Coronary artery (tissue), 2 donors: ENCODE measurements at places on chromosomes 6 and 20.

- no peak for DNase-seq
Observed at GRCh38 chr6:14826456-14826855, 419.4 kb upstream of the JARID2 start.

DNA sequence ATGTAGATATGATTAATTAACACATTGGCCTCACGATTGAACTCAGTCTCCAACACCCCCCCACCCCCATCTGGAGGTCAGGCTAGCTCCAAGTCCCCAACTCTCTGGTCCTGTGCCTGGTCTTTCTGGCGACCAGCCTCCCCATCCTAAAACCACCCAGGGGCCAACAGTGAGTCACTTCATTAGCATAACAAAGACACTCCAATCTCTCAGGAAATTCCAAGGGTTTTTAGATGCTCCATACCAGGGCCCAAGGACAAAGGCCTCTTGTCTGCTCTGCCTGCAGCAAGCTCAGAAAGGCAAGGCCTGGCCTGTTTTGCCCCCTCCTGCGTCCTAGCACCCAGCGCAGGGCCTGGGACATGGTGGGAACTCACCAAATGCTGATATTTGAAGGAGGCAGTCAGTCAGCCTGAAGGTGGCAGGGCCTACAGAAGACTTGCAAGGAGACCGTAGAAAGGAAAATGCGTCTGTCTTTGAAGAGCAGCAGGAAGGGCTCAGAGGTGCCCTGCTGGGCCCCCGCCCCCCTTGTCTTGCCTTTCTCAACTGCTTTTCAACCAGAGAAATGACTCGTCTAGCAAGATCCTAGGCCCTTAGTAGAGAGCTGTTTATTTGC, 184.7 kb downstream of the CDH4 start:
- no peak for DNase-seq

- no peak for DNase-seq
Observed at GRCh38 chr20:53001498-53002301, 29.5 kb downstream of the TSHZ2 start.

- DNase-seq: no peak
Observed at GRCh38 chr6:132060591-132060990, 109.4 kb upstream of the CCN2 start.

DNA sequence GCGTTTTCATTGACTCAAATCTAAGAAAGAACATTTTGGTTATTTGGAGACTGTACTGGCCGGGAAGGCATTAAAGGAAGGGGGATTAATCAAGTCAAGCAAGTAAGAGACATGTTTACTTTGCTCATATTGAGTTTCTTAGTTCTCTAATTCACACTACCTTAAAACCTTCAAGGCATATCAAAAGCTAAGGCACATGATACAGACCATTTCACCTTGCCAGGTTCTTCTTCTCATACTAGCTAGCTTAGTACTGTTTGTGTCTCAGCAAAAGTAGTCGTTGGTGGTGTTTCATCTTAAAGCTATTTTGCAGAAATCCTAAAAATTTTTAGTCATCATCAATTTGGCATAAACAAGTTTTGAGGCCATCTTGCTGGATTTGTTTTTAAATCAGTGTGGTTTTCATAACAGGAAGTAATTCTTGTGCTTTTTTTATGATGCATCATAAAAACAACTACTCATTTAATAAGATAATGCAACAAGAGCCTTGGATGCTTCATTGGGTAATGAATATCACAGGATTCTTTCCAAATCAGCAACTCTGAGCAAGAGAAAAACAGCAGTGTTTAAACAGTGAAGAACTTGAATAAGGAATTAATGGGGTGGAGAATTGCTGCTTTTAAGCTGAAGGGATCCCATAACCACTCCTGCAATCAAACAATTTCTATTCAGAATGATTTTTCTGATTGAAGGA, 425.3 kb downstream of the EPM2A start:
- DNase-seq: no peak

- no peak for DNase-seq
Observed at GRCh38 chr6:130382872-130383490, 17.2 kb downstream of the TMEM200A start.

GRCh38 chr20:31570735-31571617, 34.1 kb upstream of the ID1 start:
- no peak for DNase-seq

DNA sequence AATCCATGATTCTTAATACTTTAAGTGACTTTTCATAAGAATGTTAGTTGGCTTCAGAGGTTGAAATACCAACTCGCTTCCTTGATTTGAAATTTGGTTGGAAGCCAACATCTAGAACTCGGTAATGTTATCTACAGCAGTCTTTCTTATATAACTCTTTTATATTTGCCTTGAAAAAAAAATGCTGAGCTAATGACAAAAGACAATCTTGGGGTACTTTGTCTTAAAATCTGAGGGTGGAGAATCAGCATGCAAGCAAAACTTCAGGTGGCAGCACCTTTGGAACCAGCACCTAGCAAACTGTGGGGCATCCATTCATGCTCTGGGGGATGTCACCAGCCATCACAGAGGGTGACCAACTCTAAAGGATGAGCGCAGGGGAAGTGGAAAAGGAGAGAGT, 76.3 kb downstream of the PDE10A start:
- DNase-seq: no peak

DNA sequence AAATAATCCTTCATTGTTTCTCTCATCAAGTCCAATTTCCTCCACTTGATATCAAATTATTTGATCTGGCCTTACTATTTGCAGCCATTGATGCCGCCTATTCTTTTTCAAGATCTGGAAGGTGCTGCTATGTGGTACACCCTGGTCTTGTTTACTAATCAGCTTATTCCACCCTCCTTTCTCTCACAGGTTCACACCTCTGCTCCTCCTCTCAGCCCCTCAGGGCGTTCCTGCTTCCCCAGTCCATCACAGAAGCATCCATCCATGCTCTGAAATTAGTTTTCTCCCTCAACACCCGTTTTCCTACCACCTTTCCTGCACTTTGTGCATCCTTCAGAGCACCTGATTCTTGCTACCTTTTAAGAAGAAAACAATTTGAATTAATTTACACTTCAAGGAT, 183.6 kb downstream of the EPHA7 start:
- no peak for DNase-seq

GRCh38 chr6:134077301-134077700, 24.9 kb upstream of the SLC2A12 start:
- no peak for DNase-seq

DNA sequence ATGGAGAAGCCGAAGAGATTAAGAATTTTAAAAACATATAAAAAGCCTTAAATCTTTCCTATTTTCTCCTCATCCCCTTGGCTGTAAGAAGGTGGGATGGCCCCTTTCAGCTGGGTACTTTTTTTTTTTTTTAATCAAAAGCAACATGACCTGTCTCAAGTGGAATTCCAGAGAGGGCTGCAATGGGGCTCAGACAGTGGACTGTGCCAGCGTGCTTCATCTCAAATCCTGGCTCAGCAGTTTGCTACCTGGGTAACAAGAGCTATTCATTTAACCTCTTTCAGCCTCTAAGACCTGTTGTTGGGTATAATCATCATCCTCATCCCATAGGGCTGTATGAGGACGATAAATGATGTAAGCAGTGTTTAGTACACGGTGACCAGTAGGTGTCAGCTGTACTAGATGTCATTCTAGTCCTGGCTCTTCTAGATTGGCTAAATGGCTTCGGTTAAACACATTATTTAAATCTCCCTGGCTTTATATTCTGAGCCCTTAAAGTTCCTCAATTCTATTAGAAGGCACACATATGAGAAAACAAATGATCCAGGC, 6.9 kb upstream of the PPP1R3G start:
- no peak for DNase-seq

- no peak for DNase-seq
Observed at GRCh38 chr6:111503660-111504059, 20.6 kb upstream of the REV3L start.
